Posterior cingulate gyrus (tissue), 11 donors: ENCODE measurements at places on chromosomes 6 and 20.
A peak's percentile ranks its signal among the peaks of the same experiment; 100 is the strongest.

DNA sequence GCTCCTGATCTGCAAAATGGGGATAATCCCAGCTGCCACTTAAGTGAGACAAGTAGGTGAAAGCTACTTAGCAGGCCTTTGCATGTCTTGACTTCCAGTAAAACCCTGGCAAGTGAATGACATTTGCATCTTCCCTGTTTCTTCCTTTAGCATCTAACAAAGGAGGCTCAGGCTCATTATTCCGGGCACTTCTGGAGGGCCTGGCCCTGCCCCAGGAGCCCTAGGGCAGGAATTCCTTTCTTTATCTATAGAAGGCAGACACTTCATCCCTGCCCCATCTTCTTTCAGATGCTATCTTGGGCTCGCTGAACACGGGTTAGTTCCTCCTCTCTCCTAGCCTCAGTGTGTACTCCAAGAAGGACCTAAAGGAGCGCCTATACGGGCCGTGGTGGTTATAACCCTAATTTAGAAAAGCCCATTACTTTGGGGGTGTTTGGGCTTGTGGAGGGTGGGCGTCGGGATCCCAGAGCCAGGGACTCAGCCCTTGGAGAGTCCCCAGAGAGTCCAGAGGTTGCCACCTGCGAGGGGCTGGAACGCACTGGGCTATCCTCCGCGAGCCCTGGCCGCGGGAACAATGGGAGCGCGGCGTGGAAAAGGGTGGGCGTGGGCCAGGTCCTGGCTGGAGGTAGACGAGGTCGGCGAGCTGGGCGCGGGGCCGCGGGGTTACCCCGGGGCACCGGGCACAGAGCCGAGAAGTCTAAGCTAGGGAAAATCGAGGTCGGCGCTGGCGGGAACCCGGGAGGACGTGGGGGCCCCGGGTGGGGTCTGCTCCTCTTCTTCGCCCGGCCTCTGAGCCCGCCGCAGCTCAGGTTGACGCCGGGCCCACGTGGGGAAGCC, 62.8 kb upstream of the EPB41L1 start:
- DNase-seq, result peak; percentile 78

GRCh38 chr6:7528565-7528964, 12.9 kb upstream of the DSP start:
- DNase-seq, result no peak

GRCh38 chr6:41572613-41573012, 26.4 kb downstream of the FOXP4 start:
- DNase-seq, result no peak

DNA sequence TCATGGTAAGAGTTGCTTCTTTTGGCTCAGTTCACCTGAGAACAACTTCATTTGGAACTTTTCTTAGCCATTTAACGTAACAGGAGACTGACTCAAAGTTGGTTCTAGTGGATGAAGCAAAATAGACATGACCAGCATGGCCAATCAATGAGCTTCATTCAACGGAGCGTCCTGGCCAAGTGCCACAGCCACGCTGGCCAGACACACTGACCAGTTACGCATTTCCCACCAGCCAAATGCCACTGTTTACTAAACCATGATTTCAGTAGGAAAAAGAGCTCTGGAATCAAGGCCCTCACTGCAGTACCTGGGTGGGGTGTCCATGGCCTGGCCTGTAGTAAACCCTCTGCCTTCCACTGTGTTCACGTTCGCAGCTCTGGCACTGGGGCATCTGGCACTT, 80.4 kb downstream of the POPDC3 start:
- no peak for DNase-seq

DNA sequence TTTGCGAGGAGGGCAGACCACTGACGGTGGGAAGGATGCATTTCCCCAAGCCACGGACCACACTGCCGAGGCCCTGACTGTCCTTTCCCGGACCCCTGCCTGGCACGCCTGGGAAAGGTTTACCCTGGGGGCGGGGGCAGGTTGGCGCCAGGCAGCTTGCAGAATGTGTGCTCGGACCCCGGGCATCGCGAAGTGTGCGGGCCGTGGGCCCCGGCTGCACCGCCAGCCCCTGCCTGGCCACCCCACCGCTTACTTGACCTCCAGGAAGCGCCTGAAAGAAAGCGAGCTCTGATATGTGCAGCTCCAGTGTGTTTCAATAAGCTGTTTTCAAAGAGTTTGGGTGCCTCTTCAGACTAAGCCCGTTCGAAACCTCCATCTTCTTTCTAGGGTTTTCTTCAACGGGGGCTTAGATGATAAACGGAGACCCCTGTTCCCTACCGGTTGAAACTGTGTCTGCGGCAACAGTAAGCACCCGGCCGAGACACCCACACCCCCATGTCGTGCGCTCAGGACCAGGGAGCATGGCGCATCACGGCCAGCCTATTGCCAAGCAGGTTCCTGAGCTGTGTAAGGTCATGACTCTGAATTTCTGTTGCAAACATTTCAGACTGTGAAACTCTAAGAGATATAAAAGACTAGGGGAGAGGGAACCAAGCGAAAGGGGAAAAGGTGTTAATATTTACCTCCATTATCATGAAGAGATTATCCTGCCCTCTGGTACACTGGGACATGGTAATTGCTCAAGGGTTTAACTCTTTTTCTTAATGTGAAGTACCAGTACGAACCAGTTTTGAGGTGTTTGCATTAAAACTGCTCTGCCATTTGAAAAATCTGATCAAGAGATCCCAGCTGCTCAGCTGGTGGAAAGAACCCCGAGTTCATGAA, 231.2 kb upstream of the FOXQ1 start:
- DNase-seq, result no peak

DNA sequence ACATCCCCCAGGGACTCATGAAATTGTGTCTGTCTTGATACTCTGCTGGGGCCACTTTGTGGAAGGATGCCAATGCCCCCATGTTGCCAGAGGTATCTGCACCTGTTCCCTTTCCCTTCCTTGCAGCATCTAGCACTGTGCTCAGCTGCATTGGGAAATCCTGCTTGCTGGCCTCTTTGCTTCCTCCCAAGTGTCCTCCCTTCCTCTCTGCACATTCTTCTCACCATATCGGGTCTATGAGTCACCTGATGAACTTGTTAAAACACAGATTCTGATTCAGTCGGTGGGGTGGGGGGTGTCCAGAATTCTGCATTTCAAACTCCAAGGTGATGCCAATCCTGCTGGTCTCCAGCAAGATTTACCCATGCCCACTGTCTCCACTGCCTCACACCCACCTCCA, 467.8 kb downstream of the PTPRT start:
- DNase-seq, result no peak

DNA sequence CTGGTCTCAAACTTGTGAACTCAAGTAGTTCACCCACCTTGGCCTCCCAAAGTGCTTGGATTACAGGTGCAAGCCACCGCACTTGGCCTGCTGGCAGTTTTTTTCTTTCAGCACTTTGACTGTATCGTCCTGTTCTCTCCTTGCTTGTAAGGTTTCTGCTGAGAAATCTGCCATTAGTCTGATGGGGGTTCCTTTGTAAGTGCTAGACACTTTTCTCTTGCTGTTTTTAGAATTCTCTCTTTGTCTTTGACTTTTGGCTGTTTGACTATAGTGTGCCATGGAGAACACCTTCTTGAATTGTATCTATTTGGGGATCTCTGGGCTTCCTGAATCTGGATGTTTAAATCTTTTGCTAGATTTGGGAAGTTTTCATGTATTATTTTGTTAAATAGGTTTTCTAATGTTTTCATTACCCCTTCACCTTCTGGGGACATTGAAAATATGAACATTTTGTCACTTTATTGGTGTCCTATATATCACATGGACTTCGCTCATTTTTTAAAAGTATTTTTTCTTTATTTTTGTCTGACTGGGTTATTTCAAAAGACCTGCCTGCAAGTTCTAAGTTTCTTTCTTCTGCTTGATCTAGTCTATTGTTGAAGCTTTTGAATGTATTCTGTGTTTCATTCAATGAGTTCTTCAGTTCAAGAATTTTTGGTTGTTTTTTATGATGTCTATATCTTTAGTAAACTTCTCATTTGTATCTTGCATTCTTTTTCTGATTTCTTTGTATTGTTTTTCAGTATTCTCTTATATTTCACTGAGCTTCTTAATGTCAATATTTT, 22.1 kb downstream of the GJA10 start:
- DNase-seq, result no peak

DNA sequence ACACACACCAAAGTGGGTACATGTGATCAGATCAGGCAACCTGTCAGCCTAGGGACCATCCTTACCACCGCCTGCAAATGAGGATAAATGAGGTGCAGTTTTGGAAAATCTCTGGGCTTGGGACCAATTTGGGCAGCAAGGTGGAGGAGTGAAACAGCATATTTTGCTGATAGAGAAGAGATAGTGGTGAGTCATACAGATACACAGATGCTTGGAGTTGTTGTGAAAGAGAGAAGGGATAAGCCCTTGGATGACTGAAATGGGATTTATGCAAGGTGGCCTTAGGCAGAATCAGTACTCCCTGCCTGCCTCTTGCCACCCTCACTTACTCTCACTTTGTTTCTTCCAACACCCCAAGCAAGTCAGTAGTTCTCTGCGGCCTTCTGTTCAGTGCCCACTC, 34.7 kb downstream of the BMP2 start:
- DNase-seq, result no peak

DNA sequence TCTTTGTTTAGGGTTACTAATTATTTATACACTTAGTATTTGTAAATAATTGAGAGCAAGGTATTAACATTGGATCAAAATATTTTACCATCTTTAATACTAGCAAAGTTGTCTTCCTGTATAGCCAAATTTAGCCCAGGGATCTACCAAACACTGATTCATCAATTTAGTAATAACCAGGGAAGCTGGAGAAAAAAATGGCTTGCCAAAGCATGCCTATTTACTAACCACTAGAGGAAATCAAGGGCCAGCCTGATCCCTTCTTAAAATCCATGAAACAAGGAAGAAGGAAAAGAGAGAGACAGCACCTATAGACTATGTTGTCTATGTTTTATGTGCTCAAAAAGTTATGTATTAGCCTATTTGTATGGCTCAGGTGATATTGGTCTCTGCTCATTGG, 450.3 kb upstream of the GJE1 start:
- DNase-seq, result no peak

- DNase-seq, result no peak
Measured at GRCh38 chr6:87936065-87936464, 111.6 kb upstream of the SPACA1 start.

GRCh38 chr6:23690453-23691049, 435.5 kb upstream of the NRSN1 start:
- DNase-seq, result no peak

DNA sequence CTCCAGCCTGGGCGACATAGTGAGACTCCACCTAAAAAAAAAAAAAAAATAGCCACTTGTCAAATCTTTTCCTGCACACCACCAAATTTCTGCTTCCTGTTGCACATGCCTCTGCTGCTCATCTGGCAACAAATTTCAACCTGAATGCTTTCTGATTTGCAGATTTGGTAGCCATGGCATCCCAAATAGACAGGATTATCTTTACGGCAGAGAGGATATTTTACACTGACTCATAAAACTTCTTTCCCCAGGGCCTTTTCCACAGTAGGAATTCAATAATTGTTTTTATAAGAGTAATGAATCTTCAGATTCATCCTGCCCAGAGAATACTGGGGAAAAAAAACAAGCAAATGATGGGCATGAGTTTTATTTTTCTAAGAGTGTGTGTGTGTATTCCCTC, 264.6 kb downstream of the FRK start:
- DNase-seq, result no peak

DNA sequence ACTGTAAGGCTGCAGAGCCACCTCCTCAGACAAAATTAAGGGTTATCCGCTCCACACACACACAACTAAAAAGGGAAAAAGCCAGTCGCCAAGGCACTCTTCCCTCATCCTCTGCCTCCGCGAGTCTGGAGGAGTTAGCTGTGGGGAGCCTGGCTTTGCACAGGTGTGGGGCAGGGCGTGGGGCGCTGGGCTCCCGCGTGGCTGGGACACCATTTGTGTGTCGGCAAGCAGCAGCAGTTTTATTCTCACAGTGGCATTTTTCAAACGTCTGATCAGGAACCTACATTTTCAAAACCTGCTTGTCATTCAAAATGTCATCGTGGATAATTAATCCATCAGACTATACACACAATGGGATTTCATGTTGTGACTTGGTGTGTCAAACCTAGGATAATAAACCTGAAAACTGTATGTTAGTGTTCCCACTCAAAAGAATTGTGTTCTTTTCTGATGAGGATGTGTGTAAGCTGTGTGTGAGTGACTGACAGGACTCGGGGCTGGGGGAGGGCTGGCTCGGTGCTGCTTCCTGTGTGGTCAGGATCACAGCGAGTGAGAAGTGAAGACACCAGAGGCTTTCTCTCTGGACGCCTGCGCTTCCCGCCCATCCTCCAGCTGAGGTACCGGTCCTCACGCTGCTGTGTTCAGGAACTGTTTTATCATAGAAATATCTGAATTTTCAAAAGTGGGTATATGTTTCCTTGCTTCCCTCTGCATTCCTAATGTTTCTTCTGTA, 83.1 kb downstream of the IRF4 start:
- DNase-seq, result peak; percentile 32

- DNase-seq, result no peak
Measured at GRCh38 chr20:46305973-46306360, 2.3 kb downstream of the CDH22 start.

DNA sequence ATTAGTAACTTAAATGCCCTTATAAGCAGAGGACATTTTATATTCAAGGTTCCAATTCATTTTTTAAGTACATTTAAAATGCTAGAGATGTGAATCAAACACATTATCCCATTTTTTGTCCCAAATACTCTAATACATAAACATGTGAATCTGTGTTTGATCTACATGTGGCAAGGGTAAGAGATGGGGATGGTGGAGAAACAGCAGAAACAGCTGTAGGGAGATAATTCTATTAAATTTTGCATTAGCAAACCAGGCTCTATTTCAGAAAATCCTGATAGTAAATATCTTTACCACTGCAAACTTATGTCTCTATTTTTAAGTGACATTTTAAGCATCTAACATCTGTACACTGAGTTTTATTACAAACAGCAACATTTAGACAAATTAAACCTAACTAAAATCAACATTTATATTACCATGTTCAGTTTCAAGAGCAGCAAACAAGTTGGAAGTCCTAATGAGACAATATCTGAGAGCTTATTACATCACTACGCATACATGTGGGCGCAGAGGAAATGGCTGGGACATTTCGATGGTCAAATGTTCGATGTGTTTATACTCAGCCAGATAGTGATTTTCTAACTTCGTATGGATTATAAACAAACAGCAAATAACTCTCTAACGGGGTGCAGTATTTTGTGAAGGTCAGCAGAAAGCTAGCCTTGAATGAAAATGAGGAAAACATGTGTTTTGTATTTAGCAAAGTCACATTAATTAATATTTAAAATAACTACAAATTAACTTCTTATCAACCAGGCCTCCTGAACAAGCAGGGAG, 165.1 kb downstream of the GJA1 start:
- no peak for DNase-seq

DNA sequence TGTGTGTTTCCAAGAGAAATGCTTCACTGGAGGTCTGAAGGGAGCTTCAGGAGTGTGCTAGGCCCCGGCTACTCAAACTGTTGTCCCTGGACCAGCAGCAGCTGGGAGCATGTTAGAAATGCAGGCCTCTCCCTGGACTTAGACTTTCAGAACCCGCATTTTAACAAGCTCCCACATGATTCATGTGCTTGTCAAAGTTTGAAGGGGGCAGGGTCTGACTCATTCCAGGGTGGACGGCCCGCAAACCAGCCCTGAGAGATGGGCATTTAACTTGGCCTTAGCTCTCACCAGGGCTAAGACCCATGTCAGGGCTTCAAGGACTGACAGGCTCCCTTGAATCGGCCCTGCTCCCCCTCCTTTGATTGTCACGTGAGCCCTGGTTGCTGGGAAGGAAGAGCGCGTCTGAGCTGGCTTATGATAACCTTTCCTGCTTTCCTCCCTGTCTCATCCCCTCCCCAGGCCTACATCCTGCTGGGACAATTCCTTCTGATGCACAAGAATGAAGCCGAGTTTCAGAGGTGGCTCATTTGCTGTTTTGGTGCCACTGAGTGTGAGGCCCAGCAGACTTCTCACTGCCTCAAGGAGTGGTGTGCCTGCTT, 35.5 kb downstream of the BANF2 start:
- no peak for DNase-seq

- DNase-seq, result peak; percentile 56
Measured at GRCh38 chr6:129370268-129370916, 339.6 kb downstream of the ARHGAP18 start.
